GM18507 (cell line): ENCODE measurements at places on chromosomes 4 and X.
A peak's percentile ranks its signal among the peaks of the same experiment; 100 is the strongest.

DNA sequence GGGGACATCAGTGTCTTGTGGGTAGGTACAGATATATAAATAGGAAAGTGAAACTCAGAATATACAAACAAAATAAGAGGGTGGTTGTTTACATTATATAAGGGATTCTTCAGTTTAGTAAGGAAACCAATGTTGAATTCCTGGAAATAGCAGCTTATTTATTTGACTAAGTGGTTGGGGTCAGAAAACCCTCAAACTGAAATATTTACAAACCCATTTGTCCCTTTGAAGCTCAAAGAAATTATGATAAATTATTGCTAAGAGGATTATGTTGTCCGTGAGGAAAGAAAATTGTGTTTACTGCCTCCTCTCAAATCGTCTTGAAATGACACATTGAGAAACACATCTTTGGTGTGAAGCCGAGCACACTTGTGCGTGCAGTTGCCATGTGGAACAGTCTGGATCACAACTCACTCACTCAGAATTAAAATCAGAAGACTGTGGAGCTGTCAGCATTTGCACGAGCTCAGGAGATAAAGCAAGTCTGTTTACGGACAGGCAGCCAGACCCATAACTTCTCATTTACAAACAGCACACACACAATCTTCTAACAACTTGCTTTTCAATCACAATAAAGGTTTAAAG, 46.8 kb upstream of the SETD7 start:
- no peak for DNase-seq

GRCh38 chr4:124941267-124941666, 228.7 kb upstream of the ANKRD50 start:
- DNase-seq: no peak

DNA sequence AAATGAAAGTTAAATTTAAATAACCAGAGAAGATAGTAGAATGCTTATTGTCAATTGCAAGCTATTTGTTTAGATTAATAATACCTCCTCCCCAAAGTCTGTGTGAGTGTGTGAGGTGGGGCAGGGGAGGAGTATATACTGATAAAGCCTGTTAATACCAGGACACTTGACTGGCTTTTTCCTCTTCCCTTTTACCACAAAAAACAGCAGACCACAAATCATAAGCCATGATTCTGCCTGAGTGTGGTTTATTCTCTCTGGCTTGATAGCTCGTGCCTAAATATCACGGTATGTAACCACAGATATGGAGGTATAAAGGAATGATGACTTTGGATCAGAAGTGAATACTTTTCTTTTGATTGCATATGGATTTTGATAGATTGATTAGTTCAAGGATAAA, 21.9 kb upstream of the SCRG1 start:
- DNase-seq: no peak

- no peak for DNase-seq
Measured at GRCh38 chrX:49237060-49237459, 1.8 kb downstream of the CCDC22 start.

GRCh38 chr4:31045724-31046318, 325.7 kb downstream of the PCDH7 start:
- DNase-seq: no peak

DNA sequence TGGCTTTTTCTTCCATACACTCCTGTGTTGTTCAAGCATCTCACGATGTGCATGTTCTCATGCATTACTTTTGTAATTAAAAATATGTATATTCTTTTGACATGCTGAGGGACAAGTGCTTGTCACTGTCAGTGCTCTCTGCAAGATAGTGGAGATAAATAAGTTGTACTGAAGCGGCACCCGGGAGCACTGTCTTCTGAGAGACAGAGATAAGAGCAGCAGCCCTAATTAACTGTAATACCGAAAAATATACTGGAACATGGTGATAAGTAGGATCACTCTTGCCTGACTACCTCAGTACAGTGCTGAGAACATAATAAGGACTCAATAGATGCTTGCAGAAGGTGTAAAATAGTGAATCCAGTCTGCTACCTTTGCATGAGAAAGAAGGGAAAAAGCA, 9.4 kb upstream of the GPR173 start:
- DNase-seq: no peak

- no peak for DNase-seq
Measured at GRCh38 chr4:22515888-22516541, at the start of gene ADGRA3. TSS of gene ADGRA3 (minus strand) at chr4:22516066. CDS start at chr4:22515784, 282 bp downstream.

GRCh38 chr4:170990989-170991589, 822.1 kb upstream of the GALNTL6 start:
- DNase-seq: no peak

GRCh38 chr4:161256716-161257115, 907.1 kb downstream of the FSTL5 start:
- DNase-seq: no peak

- DNase-seq: no peak
Measured at GRCh38 chr4:66235876-66236275, 565.6 kb upstream of the EPHA5 start.

DNA sequence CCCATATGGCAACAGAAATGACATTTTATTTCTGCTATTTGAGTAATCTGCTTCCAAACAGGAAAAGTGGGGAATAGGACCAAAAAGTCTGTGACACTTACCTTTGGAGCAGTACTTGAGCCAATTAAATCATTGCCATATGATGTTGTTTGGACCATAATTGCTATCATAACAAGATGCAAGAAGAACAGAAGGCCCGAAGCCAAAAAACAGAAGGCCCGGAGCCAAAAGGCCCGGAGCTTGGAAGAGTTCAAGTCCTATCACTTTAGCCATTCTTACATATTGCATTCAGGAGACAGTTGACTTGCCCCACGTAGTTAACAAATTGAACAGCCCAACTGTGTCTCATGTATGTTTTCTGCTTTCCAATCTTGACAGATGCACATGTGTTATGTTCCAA, 285.6 kb downstream of the ARHGAP24 start:
- no peak for DNase-seq

DNA sequence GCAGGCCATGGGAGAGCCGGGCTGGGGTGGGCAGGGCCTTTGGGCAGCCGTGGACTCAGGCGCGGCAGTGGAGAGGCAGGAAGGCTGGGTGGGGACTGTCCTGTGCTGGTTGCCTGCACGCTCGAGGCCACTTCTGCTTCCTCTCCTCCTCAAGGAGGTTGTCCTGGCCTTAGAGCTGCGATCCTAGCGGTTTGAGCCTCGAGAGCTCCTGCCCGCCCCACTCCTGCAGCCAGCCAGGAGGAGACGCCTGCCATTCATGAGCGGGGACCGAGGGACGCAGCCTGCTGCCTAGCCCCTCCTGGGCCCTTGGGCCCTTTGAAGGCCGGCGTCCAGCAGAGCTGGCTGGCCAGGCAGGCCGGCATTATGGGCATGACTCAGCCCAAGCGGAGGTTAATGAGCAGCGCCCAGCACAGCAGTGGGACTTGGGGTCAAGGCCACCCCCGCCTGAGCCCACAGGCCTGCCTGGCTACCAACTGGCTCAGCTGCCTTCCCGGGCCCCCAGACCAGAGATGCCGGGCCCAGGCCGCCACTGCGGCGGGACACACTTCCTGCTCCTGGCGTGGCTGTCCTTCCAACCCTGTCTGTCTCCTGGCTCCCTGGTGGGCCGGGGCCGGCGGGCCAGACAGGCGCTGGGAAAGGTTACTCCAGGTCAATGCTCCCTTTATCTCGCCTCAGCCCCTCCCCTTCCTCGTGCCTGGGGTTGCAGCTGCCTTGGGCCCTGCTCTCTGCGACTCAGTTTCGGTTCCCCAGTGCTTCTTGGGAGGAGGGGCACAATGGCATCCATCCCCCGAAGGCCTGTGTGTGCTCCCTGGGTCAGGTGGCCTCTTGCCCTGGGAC, 1.8 kb downstream of the ABCD1 start:
- DNase-seq: peak; percentile 53

- no peak for DNase-seq
Measured at GRCh38 chr4:95465010-95465409, 83.8 kb downstream of the UNC5C start.

GRCh38 chr4:62320612-62321011, 1120.5 kb downstream of the ADGRL3 start:
- DNase-seq: no peak

- DNase-seq: no peak
Measured at GRCh38 chr4:121397941-121398601, 17.3 kb upstream of the QRFPR start.

- DNase-seq: no peak
Measured at GRCh38 chrX:11611161-11611560, 54.6 kb downstream of the ARHGAP6 start.

DNA sequence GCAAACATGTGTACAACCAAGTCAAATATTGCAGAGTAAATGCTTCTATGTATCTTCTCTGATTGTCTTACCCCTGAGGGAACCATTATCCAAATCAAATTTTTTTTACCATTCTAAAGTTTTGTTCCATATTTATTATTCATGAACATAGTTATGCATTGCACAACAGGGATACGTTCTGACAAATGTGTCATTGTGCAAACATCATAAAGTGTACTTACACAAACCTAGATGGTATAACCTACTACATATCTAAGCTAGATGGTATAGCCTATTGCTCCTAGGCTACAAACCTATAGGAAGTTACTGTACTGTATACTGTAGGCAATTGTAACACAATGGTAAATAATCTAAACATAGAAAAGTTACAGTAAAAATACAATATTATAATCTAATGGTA, 23.4 kb downstream of the BEX3 start:
- no peak for DNase-seq

- no peak for DNase-seq
Measured at GRCh38 chr4:169139021-169139420, 129.0 kb upstream of the CBR4 start.

- DNase-seq: no peak
Measured at GRCh38 chrX:13994104-13994503, 35.6 kb downstream of the GEMIN8 start.

GRCh38 chr4:122661176-122662160, 40.6 kb upstream of the IL21 start:
- no peak for DNase-seq
